ENCODE measurements at places on chromosomes 4 and X.

DNA sequence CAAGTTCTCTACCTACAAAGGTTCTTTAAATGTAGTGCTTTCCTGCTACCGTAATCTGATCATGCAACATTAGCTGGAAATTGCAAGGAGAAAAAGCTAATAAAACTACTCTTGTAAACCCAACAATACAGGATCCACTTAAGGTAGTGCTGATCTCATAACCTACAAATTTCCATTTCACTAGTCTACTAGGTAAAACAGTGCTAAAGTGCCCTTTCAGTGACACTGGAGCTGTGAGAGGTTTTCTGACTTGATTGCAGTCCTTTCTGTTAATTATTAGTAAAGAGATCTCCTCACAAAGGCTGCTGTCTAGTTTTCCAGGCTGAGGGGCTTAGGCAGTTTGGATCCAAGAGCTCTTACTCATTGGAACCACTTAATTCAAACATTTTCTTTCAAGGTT is 1118.7 kb downstream of the SH3BGRL start:
- no peak for DNase-seq

DNA sequence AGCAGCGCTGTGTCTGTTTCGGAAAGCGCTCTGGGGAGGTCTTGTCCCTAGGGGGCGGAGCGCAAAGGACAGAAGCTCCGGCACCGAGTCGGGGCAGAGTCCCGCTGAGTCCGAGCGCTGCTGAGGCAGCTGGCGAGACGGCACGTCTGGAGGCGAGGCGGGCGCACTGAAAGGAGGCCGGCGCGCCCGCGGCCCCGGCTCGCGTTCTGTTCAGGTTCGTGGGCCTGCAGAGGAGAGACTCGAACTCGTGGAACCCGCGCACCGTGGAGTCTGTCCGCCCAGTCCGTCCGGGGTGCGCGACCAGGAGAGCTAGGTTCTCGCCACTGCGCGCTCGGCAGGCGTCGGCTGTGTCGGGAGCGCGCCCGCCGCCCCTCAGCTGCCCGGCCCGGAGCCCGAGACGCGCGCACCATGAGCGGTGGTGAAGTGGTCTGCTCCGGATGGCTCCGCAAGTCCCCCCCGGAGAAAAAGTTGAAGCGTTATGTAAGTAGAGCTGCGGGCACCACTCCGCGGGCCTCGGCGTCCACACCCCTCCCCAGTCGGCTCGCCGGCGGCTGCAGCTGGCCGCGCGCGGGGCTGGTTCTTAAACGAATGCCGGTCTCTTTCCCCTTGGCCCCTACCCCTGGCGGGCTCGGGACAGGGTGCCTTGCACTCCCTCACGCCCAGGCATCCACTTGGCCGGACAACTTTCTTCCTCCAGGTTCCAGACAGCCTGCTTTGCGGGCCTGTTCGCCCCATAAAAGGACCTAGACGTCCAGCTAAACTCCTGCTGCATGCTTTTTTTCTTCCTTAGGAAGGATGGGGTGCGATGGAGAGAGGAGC is at the start of gene GAB1:
TSS of gene GAB1 (plus strand) at position 96 of the 819 bp plus-strand sequence. CDS start at position 409, 313 bp downstream.
- peak; percentile 52 for DNase-seq

- DNase-seq, result no peak
Measured at GRCh38 chr4:56241500-56241899, 145.8 kb downstream of the AASDH start.

- DNase-seq, result no peak
Measured at GRCh38 chr4:37430718-37431416, 186.3 kb downstream of the NWD2 start.

DNA sequence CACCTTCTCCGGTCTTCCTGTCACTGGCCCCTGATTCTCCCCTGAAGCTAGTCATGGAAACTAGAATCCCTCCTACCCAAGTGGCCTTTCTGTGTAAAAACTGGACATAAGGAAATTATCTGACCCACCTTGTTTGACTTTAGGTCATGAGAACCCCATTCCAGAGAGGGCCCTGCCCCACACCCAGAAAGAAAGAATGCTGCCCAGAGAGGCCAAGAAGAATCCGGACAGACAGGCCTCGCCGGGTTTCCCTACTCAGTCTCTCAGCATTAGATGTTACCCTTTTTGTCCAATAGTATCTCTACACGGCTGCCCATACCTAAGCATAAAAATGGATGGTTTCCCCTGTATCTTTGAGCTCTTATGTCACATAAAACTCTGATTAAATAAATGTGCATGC is 83.3 kb upstream of the HELT start:
- DNase-seq, result no peak

GRCh38 chr4:156103311-156103710 is 149.6 kb upstream of the CTSO start:
- DNase-seq, result no peak

- no peak for DNase-seq
Measured at GRCh38 chr4:147355032-147355656, 125.8 kb upstream of the EDNRA start.

DNA sequence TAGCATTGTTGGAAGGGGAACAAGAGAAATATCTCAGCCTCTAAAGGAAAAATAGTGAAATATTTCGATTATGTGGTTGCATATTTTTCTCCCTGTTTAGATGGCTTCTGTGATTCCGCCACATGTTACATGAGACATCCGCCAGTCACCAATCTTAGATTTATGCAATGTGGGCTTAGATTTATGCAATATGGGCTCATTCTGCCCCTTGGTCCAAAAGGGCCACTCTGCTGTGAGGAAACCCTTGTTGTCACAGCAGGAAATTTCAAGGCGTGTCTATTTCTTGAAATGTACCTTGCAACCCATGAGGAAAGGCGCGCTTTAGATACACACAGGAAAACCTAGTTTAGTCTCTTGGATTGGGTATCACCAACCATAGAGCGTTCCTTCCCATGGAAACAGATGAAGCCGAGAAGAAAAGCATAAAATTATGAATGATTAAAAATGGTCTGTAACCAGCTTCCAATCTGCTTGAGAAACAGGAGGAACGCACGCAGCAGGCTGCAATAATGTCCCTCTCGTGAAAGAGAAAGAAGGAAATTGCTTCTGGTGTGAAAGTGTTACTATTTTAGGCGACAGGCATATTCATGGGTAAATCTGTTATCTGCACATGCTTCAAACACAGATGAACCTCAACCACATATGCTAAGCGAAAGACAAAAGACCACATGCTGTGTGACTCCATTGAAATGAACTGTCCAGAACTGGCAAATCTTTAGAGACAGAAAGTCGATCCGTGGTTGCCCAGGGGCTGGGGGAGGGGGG is 3.7 kb downstream of the RS1 start:
- DNase-seq, result no peak

DNA sequence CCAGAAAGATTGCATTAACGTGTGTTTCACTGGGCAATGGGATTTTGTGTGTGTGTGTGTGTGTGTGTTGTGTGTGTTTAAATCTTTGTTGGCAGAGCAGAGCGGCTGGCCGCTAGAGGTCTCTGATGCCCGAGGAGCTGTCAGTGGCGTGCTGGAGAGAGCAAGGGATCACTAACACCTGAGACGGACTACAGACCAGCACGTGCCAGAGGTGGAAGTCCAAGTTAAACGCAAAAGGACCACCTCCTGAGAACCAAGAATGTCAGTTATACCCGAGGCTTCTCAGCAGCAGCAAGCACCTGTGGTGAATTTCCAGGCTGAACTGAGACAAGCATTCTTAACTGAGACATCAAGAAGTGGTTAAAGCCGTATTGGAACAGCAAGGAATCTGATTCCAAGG is 9.0 kb upstream of the SLC25A14 start:
- peak; percentile 13 for DNase-seq

DNA sequence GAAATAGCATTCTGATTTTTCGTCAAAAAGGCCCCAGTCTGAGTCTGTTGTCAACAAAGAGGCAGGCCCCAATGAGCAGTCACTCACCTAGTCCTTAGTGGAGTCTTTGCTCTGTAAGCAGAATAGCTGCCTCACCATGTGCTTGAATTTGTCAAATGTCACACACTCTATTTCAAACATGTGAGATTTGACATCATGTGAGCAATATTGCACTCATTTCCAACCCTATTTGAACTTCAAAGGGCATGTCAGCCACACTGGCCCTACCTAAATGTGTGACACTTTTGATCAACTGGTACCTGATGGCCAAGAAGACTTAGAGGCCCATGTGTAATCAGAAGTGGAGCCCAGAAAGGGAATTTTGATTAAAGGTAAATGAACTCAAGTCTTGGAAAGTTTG is 59.4 kb upstream of the PLAC1 start:
- no peak for DNase-seq

- DNase-seq, result no peak
Measured at GRCh38 chr4:89788206-89789072, 48.5 kb downstream of the SNCA start.

DNA sequence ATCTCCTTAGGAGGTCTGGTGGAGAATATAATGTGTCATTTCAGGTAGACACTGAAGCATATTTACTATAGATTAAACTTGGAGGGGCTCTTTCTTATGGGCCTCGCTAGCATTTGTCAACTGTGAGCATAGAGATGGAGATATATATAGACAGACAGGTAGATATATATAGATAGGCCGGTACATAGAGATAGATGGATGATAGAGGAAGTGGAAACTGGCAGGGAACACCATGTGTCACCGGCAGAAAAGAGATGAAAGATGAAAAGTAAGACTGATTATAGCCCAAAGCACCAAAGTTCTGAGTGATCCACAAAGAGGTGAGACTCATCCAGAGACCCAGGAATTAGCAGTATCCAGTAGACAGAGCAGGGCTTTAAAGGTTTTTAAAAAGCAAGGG is 268.1 kb downstream of the FBXW7 start:
- no peak for DNase-seq

DNA sequence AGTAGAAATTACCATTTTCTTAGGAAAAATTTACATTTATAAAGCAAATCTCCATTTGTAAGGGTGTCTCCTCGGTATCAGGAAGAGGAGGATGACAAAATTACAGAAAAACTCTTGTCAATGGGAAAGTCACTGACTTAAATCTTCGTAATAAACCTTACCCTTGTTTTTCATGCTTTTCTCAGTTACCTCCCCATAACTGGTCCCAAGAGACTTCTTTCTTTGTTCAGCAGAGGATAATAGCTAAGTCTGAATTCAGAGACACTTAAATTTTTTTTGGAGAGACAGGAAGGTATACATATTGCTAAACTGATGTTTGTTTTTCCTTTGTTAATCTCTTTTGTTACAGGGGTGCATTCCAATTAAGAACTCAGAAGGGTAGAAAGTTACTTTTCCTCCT is 125.5 kb upstream of the JADE1 start:
- no peak for DNase-seq

DNA sequence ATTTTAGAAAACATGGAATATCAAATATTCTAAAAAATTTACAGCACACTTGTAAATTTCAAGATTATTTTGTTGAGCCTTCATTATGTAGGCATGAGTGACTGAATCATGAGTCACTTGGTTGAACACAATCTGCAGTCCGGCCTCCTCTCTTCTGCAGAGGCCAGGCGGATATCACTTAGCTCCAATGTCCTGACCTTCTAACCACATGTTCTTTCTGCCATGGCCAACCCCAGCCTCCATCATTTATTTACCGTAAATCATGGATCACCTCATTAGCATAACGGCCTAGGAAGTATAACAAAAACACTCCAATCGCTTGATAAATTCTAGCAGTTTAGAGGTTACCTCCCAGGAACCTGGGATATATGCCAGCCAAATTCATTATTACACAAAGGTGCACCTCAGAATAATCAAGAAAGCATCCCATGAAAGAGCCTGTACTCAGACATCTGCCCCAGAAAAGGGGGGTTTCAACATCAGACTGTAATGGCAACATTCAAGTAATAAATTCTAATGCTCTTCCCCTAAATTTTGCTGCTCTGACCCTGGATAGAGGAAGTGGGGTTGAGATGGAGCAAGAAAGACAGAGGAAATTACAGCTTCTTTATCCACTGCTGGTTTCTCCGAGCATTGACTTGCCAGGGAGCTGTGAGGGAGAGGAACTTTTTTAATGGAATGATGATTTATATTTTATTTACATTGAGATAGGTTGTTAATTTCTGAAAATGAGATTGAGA is 2153.6 kb upstream of the AGA start:
- no peak for DNase-seq

DNA sequence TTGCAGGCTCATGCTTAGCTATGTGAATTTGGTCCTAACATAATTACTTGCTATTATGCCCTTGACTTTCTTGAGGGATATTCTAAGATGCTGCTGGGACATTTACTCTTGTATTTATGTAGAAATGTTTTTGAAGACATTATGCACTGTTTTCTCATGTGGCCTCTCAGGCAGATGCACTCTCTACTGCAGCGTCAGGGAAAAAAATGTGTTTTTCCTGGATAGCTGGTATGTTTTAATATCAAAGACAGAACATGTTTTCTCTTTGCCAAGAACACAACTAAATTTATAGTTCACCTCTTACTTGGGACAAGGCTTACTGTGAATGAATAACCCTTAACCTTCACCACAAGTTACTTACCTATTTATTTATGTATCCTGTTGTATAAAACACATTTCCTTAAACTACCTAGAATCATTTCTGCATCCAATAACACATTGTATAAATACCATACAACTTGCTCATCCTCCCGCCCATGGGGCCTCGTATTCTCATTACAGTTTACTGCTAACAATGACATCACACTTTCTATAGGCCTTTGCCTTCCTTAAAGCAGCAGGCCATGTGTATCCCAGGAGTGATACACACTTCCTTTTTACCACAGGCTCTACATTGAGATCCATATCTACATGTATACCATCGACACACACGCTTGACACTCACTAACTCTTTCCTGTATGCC is 178.7 kb downstream of the SLIT2 start:
- DNase-seq, result no peak

DNA sequence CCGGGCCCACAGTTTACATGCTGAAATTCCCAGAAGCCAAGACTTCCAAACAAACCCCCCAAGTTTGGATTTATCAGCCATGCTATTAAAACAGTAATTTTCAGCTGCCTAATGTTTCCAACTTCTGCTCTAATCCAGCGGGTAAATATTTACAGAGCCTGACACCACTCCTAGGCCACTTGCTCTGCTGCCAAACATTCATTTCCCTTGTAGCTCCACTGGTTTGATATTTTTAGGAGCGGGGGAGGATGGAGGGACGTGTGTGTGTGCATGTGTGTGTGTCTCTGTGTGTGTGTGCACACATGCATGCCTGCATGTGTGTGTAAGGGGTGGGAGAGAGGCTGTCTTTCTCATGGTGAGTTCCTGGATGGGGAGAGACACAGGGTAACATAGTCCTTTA is 115.7 kb upstream of the PJA1 start:
- DNase-seq, result no peak

- no peak for DNase-seq
Measured at GRCh38 chrX:132590350-132591026, 101.7 kb upstream of the MBNL3 start.

GRCh38 chr4:3623106-3623505 is 90.9 kb upstream of the LRPAP1 start:
- DNase-seq, result no peak

DNA sequence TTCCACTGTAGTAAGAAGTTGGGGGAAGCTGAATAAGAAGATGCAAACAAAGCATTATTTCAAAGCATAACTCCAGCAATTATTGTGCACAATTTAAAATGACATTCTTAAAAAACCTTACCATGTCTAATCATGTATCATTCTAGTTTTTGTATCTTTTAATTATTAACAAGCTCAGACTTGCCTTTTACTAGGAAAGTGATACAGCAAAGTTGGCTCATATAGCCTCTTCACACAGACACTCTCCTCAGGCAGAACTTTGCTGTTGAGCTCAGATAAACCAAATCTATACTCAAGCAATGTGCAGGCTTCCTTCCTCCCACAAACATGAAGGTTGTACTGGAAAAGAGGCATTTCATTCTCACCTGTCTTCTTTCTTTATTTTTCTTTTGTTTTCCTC is 358.7 kb upstream of the EMCN start:
- DNase-seq, result no peak

All from GM04504 (cell line).